ENCODE measurements at places on chromosomes 4 and X.

GRCh38 chr4:167642250-167642649, 408.0 kb upstream of the SPOCK3 start:
- DNase-seq = no peak

- no peak for DNase-seq
These were observed 54.8 kb downstream of the ADAM29 start for GRCh38 chr4:174972911-174973310.

DNA sequence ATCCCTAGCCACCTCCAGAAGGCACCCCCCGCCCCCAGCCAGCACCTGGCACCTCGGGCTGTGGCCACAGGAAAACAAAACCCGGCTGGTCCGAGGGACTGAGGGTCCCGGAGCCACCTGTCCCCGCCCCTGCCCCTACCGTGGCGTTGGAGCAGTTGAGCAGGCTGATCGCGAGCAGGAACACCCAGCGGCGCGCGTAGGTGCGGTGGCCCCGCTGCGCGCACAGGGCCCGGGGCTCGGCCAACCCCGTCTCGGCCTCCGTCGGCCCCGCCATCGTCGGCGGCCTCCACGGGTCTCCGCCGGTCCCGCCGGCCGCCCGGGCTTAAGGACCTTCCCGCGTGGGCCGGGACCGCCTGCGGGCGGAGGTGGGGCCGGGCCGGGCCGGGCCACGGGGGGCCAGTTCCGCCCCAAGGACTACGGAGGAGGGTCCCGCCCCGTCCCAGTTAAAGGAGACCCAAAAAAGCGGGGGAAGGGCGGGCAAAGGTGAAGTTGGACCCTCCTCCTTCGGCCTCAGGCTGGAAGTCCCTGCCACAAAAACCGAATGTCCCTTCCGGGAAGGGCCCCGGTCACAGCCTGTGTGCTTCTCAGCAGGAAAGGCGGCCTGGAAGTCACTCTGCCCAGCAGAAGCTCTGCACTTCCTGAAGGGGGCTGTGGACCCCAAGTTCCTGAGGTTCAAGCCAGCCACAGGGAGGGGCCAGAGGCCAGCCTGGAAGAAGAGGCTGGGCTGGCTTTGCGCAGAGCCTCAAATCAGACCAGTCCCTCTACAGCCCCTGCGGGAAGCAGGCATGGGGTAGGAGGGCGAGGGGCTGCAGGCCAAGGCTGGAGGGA, at the start of gene SLC49A3:
SLC49A3 (minus strand) TSS at position 298 of the 828 bp plus-strand sequence; CDS start at position 274, 24 bp downstream.
- no peak for DNase-seq

DNA sequence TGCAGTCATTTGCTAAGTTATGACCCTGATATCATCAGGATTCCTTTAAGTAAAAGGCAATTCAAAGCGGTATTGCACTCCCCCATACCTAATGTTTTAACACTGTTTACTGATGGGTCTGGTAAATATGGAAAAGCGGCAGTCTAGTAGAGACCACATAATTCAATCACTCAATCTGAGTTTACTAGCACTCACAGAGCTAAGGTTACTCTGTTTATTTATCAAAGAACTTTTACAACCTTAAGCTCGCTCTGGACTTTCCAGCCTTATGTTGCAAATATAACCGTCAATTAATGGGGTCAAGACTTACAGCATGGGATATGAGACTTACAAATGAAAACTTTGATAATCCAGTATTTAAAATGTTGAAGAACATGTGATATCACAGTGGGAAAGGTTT, 124.5 kb upstream of the ZCCHC13 start:
- no peak for DNase-seq

GRCh38 chr4:115249808-115250207, 136.4 kb upstream of the NDST4 start:
- no peak for DNase-seq
